Activated T-helper 1 cell treated with anti-CD3 and anti-CD28 coated beads, Interleukin-12 subunit alpha, Interleukin-12 subunit beta, Interleukin-2, Interleukin-4 antibody, amounts not matched to agents 30 ng/mL and 10 ng/mL and 1 ng/mL, durations not matched to agents 14 hours and 24 hours and 36 hours (primary cell): ENCODE measurements at places on chromosomes 11 and 22. TPM values are rescaled to one million over a fixed set of nuclear protein-coding genes. Genes with fewer than 3 reads are reported as not detected.

DNA sequence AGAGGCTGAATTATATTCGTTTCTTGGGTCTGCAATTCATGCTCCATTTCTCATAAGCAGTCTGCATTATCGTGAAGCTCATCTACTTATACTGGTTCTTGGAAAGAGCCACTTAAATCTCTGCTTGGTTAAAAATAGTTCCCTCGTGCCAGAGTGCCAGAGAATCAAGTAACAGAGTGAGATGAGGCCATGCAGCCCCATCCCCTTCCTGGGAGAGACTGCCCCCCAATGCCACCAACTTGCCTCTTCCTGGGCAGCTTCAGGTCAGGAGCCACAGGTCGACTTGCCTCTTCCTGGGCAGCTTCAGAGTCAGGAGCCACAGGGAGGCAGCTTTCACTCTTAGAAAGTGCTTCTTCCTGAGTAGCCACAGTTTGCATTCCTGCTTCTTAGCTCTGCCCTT is 223.9 kb upstream of the ZBED5 start:
- no peak overlapping the region for H3K4me3 ChIP-seq
- no peaks in the 10 kb centered on the region for H3K4me1 ChIP-seq
- DNase-seq, result no peak

DNA sequence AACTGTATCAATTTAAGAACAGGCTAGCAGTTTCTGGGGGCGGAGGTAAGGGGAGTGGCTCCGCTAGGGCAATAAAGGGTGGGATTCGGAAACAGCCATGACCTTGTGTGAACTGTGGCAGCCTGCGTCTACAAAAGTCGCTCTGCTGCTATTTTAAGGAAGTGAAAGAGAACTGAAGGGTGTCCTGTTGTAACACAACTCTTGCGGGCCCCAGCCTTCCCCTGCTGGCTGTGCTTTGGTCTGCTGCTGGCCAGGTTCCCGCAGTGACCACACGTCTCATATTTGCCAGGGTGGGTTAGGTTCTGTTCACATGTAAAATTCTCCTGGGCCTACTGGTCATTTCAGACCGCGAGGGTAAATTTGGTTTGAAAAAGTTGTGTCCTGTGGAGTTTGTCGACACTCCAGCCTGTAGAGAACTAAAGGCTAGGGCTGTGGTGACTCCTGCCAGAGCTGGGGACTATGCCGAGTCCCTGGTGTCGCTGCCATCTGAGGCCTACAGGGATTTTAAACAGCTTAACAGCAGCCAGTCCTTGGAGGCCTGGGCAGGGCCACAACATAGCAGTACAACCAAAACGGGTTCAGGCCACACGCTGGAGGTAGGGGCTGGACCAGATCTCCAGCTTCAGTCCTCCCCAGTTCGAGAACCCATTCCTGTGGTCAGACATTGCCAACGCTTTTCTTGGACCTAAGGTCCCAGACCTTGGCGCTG is 1.1 kb upstream of the PPFIBP2 start:
- H3K27ac ChIP-seq, result peak overlapping the region; percentile 84
- peaks cover 10% of the 10 kb centered on the region for H3K4me1 ChIP-seq
- H3K27me3 ChIP-seq, result peaks cover 29% of the 10 kb centered on the region
- peaks cover 1% of the 10 kb centered on the region for H3K36me3 ChIP-seq
- H3K4me3 ChIP-seq, result peak overlapping the region; percentile 91

GRCh38 chr11:120925944-120926343 is 98.0 kb upstream of the TBCEL start:
- no peaks in the 10 kb centered on the region for H3K36me3 ChIP-seq
- H3K4me3 ChIP-seq, result no peak overlapping the region
- H3K27me3 ChIP-seq, result peaks cover 2% of the 10 kb centered on the region

GRCh38 chr11:66017321-66017720 is 5.5 kb downstream of the CST6 start:
- no peak overlapping the region for H3K4me3 ChIP-seq
- H3K36me3 ChIP-seq, result no peaks in the 10 kb centered on the region
- peak overlapping the region; percentile 70 for H3K27ac ChIP-seq
- peaks cover 8% of the 10 kb centered on the region for H3K4me1 ChIP-seq
- DNase-seq, result no peak

- H3K27me3 ChIP-seq, result no peaks in the 10 kb centered on the region
- peaks cover 22% of the 10 kb centered on the region for H3K36me3 ChIP-seq
- DNase-seq, result no peak
- no peak overlapping the region for H3K4me3 ChIP-seq
Measured at GRCh38 chr11:73085189-73085875, 56.8 kb downstream of the FCHSD2 start.

- no peak overlapping the region for H3K27ac ChIP-seq
- H3K27me3 ChIP-seq, result no peaks in the 10 kb centered on the region
- no peak overlapping the region for H3K4me3 ChIP-seq
- peaks cover 14% of the 10 kb centered on the region for H3K4me1 ChIP-seq
Measured at GRCh38 chr11:126334659-126335462, 20.6 kb upstream of the ST3GAL4 start.

DNA sequence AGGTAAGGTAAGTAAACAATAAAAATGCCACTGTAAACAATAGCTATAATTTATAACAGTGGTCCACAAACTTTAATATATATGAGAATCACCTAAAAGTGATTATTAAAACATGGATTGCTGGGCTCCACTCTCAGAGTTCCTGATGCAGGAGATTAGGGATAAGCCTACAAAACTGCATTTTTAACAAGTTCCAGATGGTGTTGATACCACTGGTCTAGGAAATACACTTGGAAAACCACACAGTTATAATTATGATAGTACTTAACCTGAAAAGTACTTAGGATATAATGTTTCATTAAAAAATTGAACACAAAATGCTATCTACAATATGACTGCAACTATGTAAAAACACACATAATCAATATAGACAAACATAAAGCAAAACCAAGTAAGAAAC is 20.4 kb downstream of the FCHSD2 start:
- no peak overlapping the region for H3K4me3 ChIP-seq
- no peak for DNase-seq
- no peak overlapping the region for H3K27ac ChIP-seq
- no peaks in the 10 kb centered on the region for H3K27me3 ChIP-seq
- peaks cover 39% of the 10 kb centered on the region for H3K36me3 ChIP-seq
- peaks cover 14% of the 10 kb centered on the region for H3K4me1 ChIP-seq

GRCh38 chr22:19877626-19878339 is 23.1 kb upstream of the GNB1L start:
- H3K27ac ChIP-seq, result no peak overlapping the region
- no peak overlapping the region for H3K4me3 ChIP-seq
- H3K36me3 ChIP-seq, result no peaks in the 10 kb centered on the region
- no peaks in the 10 kb centered on the region for H3K27me3 ChIP-seq
- DNase-seq, result no peak

DNA sequence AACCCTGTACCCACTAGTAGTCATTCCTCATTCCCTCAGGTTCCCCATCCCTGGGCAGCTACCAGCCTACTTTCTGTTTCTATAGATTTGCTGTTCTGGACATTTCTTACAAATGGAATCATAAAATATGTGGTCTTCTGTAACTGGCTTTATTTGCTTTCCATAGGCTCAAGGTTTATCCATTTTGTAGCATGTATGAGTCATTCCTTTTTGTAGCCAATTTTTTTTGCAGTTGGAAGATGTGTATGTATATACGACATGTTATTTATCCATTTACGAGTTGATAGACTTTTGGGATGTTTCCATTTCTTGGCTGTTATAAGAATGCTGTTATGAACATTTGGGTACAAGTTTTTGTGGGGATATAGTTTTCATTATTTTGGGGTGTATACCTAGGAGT is 130.6 kb downstream of the WNT11 start:
- H3K4me3 ChIP-seq, result no peak overlapping the region
- H3K27ac ChIP-seq, result no peak overlapping the region
- H3K27me3 ChIP-seq, result no peaks in the 10 kb centered on the region
- H3K4me1 ChIP-seq, result no peaks in the 10 kb centered on the region
- peaks cover 3% of the 10 kb centered on the region for H3K36me3 ChIP-seq

GRCh38 chr11:86177302-86177701 is 67.3 kb upstream of the EED start:
- peak overlapping the region; percentile 36 for H3K4me3 ChIP-seq
- H3K36me3 ChIP-seq, result peaks cover 6% of the 10 kb centered on the region
- no peaks in the 10 kb centered on the region for H3K27me3 ChIP-seq

DNA sequence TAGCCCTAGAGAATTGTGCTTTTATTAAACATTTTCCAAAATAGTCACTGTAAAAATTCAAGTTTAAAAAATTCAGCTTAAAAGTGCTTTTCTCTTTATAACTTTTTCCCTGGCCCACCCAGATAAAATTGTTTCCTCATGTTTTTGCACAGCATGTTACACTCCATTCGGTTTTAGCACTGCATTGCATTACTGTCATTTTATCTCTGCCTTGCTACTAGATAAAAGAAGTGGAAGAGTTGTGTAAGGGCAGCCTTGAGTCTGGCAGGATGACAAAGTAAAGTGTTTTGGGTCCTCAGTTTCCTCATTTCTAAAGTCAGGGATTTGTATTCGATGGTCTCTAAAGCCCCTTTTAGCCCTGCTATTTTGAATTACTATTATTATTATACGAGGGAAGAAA is 99.8 kb downstream of the ATM start:
- H3K36me3 ChIP-seq, result peaks cover 26% of the 10 kb centered on the region
- H3K4me1 ChIP-seq, result no peaks in the 10 kb centered on the region
- H3K27ac ChIP-seq, result no peak overlapping the region
- H3K27me3 ChIP-seq, result no peaks in the 10 kb centered on the region
- H3K4me3 ChIP-seq, result no peak overlapping the region

GRCh38 chr22:46531581-46532175 is 5.7 kb downstream of the CELSR1 start:
- H3K27me3 ChIP-seq, result peaks cover 8% of the 10 kb centered on the region
- no peak for DNase-seq
- no peak overlapping the region for H3K27ac ChIP-seq

- H3K4me3 ChIP-seq, result no peak overlapping the region
- no peak overlapping the region for H3K27ac ChIP-seq
- no peaks in the 10 kb centered on the region for H3K36me3 ChIP-seq
- H3K4me1 ChIP-seq, result no peaks in the 10 kb centered on the region
- peaks cover 4% of the 10 kb centered on the region for H3K27me3 ChIP-seq
- no peak for DNase-seq
Measured at GRCh38 chr11:130037881-130038585, 31.7 kb upstream of the APLP2 start.

GRCh38 chr11:78223320-78223954 is 34.7 kb downstream of the USP35 start:
- no peak overlapping the region for H3K4me3 ChIP-seq
- peaks cover 53% of the 10 kb centered on the region for H3K4me1 ChIP-seq
- no peaks in the 10 kb centered on the region for H3K27me3 ChIP-seq

- H3K27me3 ChIP-seq, result peaks cover 37% of the 10 kb centered on the region
- H3K4me3 ChIP-seq, result no peak overlapping the region
- DNase-seq, result no peak
- H3K4me1 ChIP-seq, result no peaks in the 10 kb centered on the region
- H3K27ac ChIP-seq, result no peak overlapping the region
- H3K36me3 ChIP-seq, result no peaks in the 10 kb centered on the region
Measured at GRCh38 chr11:45660729-45661438, 4.5 kb downstream of the CHST1 start.

GRCh38 chr11:41306431-41306830 is 153.0 kb downstream of the LRRC4C start:
- H3K36me3 ChIP-seq, result no peaks in the 10 kb centered on the region
- H3K4me3 ChIP-seq, result no peak overlapping the region
- no peaks in the 10 kb centered on the region for H3K4me1 ChIP-seq

- peaks cover 22% of the 10 kb centered on the region for H3K36me3 ChIP-seq
- no peaks in the 10 kb centered on the region for H3K27me3 ChIP-seq
- H3K27ac ChIP-seq, result no peak overlapping the region
- H3K4me1 ChIP-seq, result peaks cover 11% of the 10 kb centered on the region
- no peak overlapping the region for H3K4me3 ChIP-seq
- no peak for DNase-seq
Measured at GRCh38 chr22:37932821-37933578, 20.4 kb downstream of the C22orf23 start.

GRCh38 chr22:35685731-35686130 is 31.9 kb upstream of the APOL5 start:
- no peak for DNase-seq
- no peak overlapping the region for H3K27ac ChIP-seq
- peaks cover 7% of the 10 kb centered on the region for H3K27me3 ChIP-seq
- peaks cover 3% of the 10 kb centered on the region for H3K36me3 ChIP-seq
- no peaks in the 10 kb centered on the region for H3K4me1 ChIP-seq

DNA sequence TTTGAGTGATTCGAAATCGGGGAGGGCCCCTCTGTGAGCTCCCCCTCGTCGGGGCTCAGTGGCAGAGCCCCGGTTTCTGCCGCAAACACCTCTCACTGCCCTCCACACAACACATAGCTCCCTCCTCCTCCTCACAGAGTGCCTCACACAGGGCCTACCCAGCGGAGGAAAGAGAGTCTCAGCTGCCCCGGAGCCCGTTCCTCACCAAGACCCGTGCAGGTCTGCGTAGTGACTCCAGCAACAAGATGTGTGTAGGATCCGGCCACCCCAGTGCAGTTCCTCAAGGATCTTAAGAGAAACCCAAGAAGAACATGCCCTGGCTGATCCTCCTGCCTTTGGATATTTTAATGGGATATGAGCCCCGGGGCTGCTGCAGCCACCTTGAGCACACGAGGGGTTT is 238.4 kb downstream of the BRD1 start:
- DNase-seq, result no peak
- no peak overlapping the region for H3K4me3 ChIP-seq
- H3K27me3 ChIP-seq, result no peaks in the 10 kb centered on the region

DNA sequence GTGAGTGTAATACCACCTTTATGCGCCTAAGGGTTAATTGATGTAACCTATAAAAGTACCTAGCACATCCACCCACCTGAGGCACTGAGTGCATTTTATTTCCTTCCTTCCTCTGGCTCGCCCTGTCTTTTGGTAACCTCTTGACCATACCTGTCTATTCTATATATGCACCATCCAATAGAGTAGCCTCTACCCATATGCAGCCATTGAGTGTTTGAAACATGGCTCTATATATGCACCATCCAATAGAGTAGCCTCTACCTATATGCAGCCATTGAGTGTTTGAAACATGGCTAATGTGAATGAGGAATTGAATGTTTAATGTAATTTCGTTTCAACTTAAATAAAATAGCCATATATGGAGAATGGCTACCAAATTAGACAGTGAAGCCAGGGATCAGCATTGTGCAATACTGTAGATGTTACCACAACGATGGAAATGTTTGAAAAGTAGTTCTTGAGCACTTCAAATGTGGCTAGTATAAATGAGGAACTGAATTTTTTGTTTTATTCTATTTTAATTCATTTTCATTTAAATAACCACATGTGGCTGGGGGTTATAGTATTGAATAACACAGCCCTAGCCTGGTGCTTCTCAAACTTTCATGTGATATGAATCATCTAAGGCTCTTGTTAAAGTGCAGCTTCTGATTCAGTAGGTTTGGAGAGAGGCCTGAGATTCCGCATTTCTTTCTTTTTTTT is 33.8 kb downstream of the SLC35F2 start:
- H3K27ac ChIP-seq, result no peak overlapping the region
- H3K4me1 ChIP-seq, result peaks cover 5% of the 10 kb centered on the region
- peaks cover under 1% of the 10 kb centered on the region for H3K36me3 ChIP-seq
- no peak overlapping the region for H3K4me3 ChIP-seq

GRCh38 chr11:123585706-123586105 is 68.7 kb downstream of the SCN3B start:
- no peaks in the 10 kb centered on the region for H3K27me3 ChIP-seq
- peaks cover 16% of the 10 kb centered on the region for H3K4me1 ChIP-seq
- peak overlapping the region; percentile 42 for H3K27ac ChIP-seq
- peaks cover 19% of the 10 kb centered on the region for H3K36me3 ChIP-seq
- no peak overlapping the region for H3K4me3 ChIP-seq

SHANK2 gene
- total RNA-seq, result not detected in 2 replicates

APOL4 gene
- 0.18 TPM in 1 of 2 replicates, not detected in the other for total RNA-seq

KCNJ1 gene
- not detected in 2 replicates for total RNA-seq

PRODH gene
- total RNA-seq, result 1.0 and 1.2 TPM in 2 replicates

DUSP18 gene
- total RNA-seq, result 9.6 and 9.8 TPM in 2 replicates

CHRDL2 gene
- total RNA-seq, result not detected in 2 replicates

POU2AF1 gene
- total RNA-seq, result 80.7 and 81.0 TPM in 2 replicates

GAB4 gene
- total RNA-seq, result not detected in 2 replicates

TMEM45B gene
- total RNA-seq, result 0.24 and 0.26 TPM in 2 replicates

DNAJB7 gene
- total RNA-seq, result not detected in 2 replicates

FJX1 gene
- 0.34 and 0.73 TPM in 2 replicates for total RNA-seq

IGLL5 gene
- total RNA-seq, result not detected in 2 replicates

MS4A6E gene
- total RNA-seq, result not detected in 2 replicates

OR51B2 gene
- total RNA-seq, result not detected in 2 replicates

MCAM gene
- total RNA-seq, result 6.0 and 6.6 TPM in 2 replicates
